ENCODE measurements at places on chromosomes 5 and 9.

DNA sequence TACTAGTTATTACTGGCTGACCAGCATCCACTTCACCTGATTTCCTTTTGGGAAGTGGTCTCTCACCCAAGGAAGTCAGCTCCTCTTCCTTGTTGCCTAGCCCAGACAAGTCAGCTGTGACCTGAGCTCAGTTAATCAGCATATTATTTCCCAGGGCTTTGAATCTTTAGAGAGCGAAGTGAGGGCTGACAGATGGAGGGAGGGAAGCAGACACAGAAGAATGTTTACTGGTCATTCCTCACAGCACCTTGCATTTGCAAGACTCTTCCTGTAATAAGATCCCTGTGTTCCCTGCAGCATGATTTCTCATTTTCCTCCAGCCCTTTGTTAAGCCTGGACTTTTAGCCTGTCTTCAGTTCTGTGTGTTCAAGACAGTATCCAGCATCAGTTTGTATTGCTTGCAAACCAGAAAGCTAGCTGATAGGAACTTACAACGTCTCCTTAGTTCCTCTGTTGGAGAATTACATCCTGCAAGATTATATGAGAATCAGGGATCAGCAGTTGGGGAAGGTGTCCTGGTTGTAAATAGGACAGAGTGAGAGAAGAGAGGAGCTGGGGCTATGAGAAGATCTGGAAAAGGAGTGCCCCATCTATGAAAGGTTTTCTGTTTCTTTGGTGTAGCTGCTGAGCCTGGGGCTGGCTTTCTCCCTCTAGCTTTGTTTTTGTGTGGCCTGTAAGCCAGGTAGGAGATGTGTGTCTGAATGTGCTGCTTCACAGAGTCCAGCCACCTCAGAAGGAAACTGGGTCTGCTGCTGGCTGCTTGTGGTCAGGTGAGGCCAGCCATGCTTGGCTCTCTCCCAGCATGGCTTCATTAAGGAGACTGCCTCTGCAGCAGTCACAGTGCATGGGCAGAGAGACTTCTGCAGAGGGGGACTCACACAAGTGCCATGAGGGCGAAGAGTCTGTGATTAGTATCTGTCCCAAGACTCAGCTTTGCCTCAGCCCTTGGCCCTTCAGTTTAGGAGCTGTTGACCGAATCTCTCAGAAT lies 50.3 kb downstream of the MAN2A1 start:
- no peak for DNase-seq

GRCh38 chr9:6625363-6625762 lies 20.2 kb downstream of the GLDC start:
- DNase-seq: no peak

- DNase-seq: no peak
Observed at GRCh38 chr9:21836437-21837161, 34.2 kb downstream of the MTAP start.

- no peak for DNase-seq
Observed at GRCh38 chr5:6411141-6411540, 32.8 kb upstream of the MED10 start.

DNA sequence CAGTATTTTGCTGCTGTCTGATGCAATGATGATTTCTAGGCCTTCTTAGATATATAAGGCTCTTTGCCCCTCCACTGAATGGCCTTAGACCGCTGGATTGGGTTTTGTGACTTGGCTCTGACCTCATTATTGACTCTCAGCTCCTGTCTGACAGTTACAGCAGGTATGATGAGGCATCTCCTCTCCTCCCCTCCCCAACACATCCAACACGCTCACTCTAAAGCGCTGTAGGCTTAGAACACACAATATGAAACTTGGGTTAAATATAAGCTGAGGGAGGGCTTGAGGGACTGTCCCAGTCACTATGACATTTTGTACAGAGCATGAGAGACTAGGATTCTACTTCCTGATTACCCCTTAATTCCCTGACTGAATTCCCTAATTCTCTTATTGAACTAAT lies 18.8 kb upstream of the CER1 start:
- DNase-seq: no peak

DNA sequence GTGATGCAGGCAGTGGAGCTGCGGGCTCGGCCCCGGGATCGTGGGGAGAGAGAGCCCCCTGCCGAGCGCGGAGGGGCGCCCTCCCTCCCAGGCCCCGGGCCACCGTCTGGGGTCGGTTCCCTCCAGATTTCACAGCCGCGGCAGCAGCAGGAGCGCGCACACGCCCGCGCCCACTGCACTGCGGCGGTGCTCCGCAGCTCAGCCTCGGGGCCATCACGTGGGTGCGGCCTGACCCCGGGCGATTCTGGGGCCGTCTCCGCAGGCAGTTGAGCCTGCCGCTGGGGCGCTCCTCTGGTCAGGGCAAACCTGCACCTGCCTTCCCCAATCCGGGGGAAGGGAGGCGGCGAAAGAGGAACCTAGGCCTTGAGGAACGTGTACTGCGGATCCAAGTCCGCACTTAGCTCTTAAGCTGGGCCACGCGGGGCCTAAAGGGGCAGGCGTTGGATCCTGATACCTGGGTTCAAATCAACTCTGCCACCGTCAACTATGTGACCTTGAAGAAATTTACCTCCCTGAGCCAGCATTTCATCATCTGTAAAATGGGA lies 9.4 kb upstream of the DELE1 start:
- no peak for DNase-seq

DNA sequence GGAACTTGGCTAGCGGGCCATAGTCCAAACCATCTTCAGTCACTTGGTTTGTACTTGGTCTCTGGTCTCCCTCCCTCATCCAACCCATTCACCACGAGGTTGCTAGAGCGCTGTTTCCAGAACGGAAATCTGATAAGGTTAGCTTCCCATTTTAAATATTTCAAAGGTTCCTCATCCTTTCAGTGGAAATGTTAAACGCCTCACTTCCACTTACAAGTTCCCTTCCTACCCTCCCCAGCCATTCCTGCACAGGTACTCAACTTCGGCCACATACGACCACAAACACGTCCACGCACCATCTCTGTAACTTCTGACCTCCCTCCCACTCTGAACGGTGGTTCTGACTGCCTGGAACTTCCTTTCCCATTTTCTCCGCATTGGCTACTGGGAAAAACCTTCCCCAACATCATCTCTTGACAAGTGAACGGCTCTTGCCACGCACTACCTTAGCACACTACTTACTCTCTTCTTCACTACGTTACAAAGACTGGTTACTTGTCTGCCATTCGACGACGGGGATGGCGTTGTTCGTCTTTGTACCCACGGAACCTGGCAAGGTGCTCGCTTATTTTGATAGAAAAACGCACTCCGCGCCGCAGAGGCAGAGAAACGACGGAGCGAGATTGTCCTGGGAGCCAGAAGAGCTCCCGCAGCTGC lies 629 bp downstream of the CCNH start:
- DNase-seq: no peak
